ENCODE measurements at places on chromosomes 11 and 22.

- H3K4me3 ChIP-seq: no peak overlapping the region
- H3K27ac ChIP-seq: no peak overlapping the region
- H3K27me3 ChIP-seq: peaks cover 49% of the 10 kb centered on the region
Observed at GRCh38 chr11:122879785-122880184, 2.8 kb upstream of the JHY start.

GRCh38 chr11:28713850-28714249, 605.7 kb downstream of the METTL15 start:
- H3K36me3 ChIP-seq: no peaks in the 10 kb centered on the region
- no peak overlapping the region for H3K4me3 ChIP-seq
- H3K4me1 ChIP-seq: no peaks in the 10 kb centered on the region
- no peak overlapping the region for H3K27ac ChIP-seq

DNA sequence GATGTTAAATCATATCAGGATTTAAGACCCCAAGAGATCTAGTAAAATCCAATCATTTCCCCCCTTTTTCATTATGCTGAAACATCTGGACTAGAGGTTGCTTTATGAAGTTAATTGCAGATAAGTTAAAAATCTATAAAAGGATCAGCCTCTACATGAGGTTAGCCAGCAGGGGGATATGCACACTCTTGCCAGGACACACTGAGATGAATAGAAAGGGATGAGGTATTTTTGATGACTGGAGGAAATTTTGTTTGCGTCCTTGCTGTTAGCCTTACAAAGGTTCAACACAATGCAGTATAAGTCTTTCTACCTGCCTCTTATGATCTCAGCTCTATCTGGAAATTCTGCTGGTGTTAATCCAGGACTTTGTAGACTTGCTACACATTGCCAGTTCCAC, 1034.3 kb downstream of the LRRC4C start:
- H3K4me1 ChIP-seq: no peaks in the 10 kb centered on the region
- DNase-seq: no peak
- H3K36me3 ChIP-seq: no peaks in the 10 kb centered on the region
- no peak overlapping the region for H3K27ac ChIP-seq
- H3K4me3 ChIP-seq: no peak overlapping the region

- H3K36me3 ChIP-seq: no peaks in the 10 kb centered on the region
- H3K4me1 ChIP-seq: peaks cover 4% of the 10 kb centered on the region
- H3K27me3 ChIP-seq: peaks cover 2% of the 10 kb centered on the region
- H3K27ac ChIP-seq: no peak overlapping the region
- DNase-seq: no peak
Observed at GRCh38 chr22:45246060-45246985, 5.6 kb upstream of the KIAA0930 start.

DNA sequence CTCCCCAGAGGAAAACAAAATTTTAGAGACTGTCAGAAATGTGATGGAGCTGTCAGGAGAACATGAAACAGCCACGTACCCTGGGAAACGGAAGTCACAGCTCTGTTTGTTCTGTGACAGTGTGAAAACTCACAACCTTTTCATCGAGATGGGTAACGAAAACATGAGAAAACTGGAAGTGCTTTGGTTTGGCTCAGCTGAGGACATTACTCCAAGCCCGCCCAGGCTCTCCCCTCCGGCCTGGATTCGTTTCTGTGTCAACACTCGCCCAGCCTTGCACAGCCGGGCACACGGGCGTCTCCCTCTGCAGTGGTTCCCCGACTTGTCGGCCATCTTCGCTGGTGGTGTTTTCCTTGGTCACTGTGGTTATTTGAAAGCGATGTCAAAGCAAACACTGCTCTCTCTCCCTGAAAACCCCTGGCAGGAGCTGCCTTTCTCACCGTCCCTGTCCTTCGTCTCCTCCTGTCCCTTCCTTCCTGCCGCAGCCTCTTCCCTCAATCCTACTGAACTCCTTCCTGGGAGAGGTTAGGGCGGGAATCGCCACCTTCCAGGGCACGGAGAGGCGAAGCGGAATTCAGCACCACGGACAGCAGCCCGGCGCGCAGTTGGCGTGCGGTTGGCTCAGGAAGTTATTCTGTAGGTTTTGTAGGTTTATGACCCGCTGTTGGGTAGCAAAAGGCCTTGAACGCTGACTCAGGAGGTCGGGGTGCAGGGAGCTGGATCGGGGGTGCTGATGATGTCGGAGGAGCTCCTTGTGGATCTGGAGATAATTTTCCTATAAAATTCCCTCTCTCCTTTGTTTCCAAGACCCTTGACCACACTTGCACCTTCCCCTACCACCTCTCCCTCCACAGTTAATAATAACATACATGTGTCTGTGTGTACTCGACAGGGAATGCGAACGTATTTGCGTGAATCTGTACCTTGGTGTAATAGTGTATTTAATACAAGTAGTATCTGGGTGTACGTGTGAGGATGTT, 13.1 kb upstream of the RPS19BP1 start:
- no peaks in the 10 kb centered on the region for H3K4me1 ChIP-seq
- no peak overlapping the region for H3K4me3 ChIP-seq
- DNase-seq: peak; percentile 68
- H3K27me3 ChIP-seq: peaks cover 5% of the 10 kb centered on the region
- H3K27ac ChIP-seq: no peak overlapping the region
- H3K36me3 ChIP-seq: no peaks in the 10 kb centered on the region

- no peaks in the 10 kb centered on the region for H3K4me1 ChIP-seq
- no peak overlapping the region for H3K27ac ChIP-seq
- no peaks in the 10 kb centered on the region for H3K27me3 ChIP-seq
- no peak for DNase-seq
- peaks cover 26% of the 10 kb centered on the region for H3K36me3 ChIP-seq
- no peak overlapping the region for H3K4me3 ChIP-seq
Observed at GRCh38 chr11:44208976-44209603, 100.8 kb downstream of the ALX4 start.

DNA sequence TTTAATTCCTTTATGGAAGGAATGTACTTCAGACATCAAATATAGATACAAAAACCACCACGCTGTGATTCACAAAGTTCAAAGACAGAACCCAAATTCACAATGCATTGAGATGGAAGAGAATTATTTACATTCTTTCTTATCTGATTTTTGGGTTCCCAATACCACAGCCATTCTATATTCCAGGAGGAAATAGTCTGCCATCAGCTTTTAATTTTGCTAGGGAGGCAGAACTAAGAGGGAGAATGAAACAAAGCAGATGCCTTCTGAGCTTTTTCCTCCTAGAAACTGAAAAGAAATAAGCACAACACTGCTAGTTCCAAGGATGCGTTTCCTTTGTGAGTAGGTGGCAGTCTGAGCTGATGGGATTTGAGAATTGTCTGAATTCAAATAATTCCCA, 283.0 kb upstream of the NARS2 start:
- no peak overlapping the region for H3K4me3 ChIP-seq
- no peak for DNase-seq
- peaks cover 24% of the 10 kb centered on the region for H3K27me3 ChIP-seq
- H3K27ac ChIP-seq: no peak overlapping the region

GRCh38 chr11:89293965-89294679, 116.4 kb downstream of the TYR start:
- H3K27ac ChIP-seq: no peak overlapping the region
- no peaks in the 10 kb centered on the region for H3K27me3 ChIP-seq
- DNase-seq: no peak
- H3K4me1 ChIP-seq: no peaks in the 10 kb centered on the region
- H3K36me3 ChIP-seq: no peaks in the 10 kb centered on the region
- H3K4me3 ChIP-seq: no peak overlapping the region

- no peak overlapping the region for H3K4me3 ChIP-seq
- H3K27ac ChIP-seq: no peak overlapping the region
- DNase-seq: peak; percentile 26
- no peaks in the 10 kb centered on the region for H3K36me3 ChIP-seq
- peaks cover 10% of the 10 kb centered on the region for H3K27me3 ChIP-seq
- H3K4me1 ChIP-seq: no peaks in the 10 kb centered on the region
Observed at GRCh38 chr11:15006139-15006759, 34.1 kb upstream of the CALCA start.

GRCh38 chr11:78646564-78647185, 72.0 kb upstream of the NARS2 start:
- no peaks in the 10 kb centered on the region for H3K36me3 ChIP-seq
- no peak overlapping the region for H3K4me3 ChIP-seq
- H3K27me3 ChIP-seq: no peaks in the 10 kb centered on the region
- no peak overlapping the region for H3K27ac ChIP-seq
- DNase-seq: peak; percentile 44

GRCh38 chr11:11988099-11988651, 20.3 kb downstream of the DKK3 start:
- DNase-seq: no peak
- H3K27ac ChIP-seq: no peak overlapping the region
- H3K4me1 ChIP-seq: no peaks in the 10 kb centered on the region
- peaks cover 7% of the 10 kb centered on the region for H3K27me3 ChIP-seq

- H3K27me3 ChIP-seq: no peaks in the 10 kb centered on the region
- peaks cover 17% of the 10 kb centered on the region for H3K4me1 ChIP-seq
- no peak overlapping the region for H3K4me3 ChIP-seq
- H3K36me3 ChIP-seq: peaks cover 53% of the 10 kb centered on the region
- DNase-seq: no peak
Observed at GRCh38 chr11:57312511-57313021, 12.2 kb downstream of the TNKS1BP1 start.

DNA sequence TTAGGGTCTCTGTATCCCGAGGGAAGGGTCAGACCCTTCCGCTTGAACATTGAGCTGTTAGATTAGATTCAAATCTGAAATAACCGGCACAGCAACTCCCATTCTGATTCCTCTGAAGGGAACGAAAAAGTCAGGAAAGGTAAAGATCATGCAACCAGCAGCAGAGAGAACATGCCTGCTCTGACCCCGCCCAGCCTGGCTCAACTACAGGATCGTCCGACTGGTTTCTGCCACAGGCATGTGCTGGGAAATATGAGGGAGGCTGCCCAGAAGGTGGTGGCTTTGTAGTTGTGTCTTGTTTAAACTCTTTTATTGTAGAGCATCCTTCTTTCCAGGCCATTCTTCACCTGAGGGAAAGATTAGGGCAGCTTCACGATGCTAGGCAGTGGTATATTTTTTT, 5.0 kb upstream of the MTNR1B start:
- H3K36me3 ChIP-seq: no peaks in the 10 kb centered on the region
- no peak overlapping the region for H3K27ac ChIP-seq
- no peak overlapping the region for H3K4me3 ChIP-seq
- no peaks in the 10 kb centered on the region for H3K4me1 ChIP-seq
- no peak for DNase-seq
- H3K27me3 ChIP-seq: no peaks in the 10 kb centered on the region
